ENCODE measurements at places on chromosomes 16 and 17.

- peak; percentile 69 for DNase-seq
Observed at GRCh38 chr16:65833171-65833871, 533.2 kb upstream of the CDH5 start.

DNA sequence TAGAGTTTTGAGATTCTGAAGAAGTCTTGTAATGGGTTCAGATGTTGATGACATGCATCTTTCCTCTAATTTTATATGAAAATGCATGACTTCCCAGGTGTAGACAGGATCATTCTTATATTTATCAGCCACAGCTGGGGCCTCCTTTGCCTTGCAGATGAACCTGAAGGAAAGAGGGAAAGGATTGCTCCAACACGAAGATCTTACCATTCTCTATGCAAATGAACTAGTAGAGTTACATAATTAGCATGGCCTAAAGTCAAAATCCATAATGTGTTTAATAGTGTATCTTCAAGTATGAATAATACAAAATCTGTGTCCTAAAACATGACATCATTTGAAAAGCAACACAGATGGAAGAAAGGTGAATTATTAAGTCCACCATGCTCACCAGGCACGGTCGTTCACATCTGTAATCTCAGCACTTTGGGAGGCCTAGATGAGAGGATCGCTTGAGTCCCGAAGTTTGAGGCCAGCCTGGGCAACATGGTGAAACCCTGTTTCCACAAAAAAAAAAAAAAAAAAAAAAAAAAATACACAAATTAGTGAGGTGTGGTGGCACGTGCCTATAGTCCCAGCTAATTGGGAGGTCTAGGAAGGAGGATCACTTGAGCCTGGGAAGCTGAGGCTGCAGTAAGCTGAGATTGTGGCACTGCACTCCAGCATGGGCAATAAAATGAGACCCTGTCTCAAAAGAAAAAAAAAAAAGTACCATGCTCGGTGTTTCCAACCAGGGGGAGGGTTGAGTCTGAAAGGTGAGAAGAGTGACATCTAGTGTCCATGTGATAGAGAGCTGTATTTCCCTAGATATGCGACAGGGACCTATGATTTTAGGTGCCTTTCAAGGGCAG lies 6.3 kb downstream of the VWA3A start:
- DNase-seq: peak; percentile 60

DNA sequence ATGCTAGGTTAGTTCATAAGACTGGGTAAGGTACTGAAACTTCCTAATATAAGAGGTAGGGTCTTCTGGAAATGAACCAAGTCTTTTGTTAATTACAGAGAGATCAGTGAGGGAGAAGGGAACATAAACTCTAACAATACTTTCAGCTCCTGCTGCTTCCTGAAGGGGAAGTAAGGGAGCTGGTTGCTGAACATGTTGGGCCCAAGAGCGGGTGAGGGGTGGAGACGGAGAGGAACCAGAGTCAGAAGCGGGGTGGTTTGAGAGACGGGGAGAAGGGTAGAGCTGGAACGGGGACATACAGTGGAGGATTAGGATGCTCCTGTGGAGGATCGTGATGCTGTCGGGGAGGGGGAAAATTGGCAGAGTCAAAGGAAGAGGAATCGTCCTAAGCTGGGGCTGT lies 11.5 kb upstream of the ZNF747 start:
- no peak for DNase-seq

DNA sequence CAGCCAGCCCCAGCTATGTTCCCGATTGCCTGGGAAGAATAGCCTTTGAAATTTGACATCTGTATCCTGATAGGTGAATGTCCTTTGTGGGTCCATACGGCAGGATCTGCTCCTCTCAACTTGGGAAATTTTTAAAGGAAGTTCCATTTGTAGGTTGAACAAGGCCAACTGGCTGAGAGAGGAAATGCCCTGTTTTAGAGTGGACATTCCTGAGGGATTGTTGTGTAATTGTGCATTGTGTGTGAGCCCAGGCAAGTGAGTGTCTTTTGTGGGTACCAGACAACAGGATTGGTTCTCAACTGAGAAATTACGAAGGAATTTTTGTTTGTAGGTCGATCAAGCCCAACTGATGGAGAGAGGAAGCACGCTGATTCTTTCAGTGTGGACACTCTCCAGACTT lies 2.6 kb upstream of the CPHXL2 start:
- no peak for DNase-seq

GRCh38 chr17:30961209-30962188 lies 9.3 kb upstream of the RNF135 start:
- DNase-seq: no peak

- DNase-seq: peak; percentile 12
Observed at GRCh38 chr16:1614456-1615102, 2.4 kb downstream of the CRAMP1 start.

DNA sequence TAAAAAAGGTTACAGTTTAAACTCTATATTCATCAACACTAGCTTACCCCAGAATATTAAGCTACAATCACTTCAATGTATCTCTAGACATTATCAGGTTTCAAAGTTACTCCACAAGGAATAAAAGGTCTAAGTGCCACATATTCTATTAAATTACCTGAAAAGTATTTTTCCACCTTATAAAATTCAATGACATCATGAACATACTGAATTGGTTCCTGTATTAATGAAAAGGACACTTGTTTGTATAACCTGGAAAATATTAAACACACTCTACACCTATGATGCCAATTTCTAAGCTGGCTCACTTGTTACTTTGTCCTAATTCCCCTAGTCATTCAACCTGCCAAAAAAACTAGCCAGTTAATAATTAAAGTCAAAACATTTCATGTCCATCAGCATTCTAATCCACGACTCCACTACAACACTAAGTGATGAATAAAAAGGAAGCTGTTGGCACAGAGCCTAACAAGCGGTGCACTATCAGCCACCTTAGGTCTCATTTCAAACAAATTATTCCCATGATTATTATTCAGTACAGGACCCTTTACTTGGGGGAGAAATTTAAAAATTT lies 12.2 kb downstream of the MED13 start:
- DNase-seq: no peak

- no peak for DNase-seq
Observed at GRCh38 chr16:67026570-67026969, 2.4 kb upstream of the CBFB start.

- DNase-seq: peak; percentile 3
Observed at GRCh38 chr16:61295311-61295710, 740.9 kb downstream of the CDH8 start.

DNA sequence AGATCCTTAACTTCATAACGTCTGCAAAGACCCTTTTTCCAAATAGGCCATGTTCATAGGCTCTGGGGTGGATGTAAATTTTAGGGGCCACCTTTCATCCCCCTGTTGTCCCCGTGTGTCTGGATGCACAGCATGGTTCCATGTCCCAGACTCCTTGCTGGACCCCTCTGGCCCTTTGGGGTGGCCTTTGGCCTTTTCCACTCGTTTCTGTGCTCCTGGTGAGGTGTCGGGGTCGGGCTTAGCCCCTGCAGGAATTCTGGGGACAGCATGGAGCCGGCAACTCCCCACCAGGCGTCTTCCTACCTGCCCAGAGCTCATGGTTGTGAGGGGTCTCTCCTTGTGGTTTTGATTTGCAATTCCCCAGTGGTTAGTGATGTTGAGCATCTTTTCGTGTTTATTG lies 183.5 kb downstream of the SEC14L1 start:
- DNase-seq: no peak

DNA sequence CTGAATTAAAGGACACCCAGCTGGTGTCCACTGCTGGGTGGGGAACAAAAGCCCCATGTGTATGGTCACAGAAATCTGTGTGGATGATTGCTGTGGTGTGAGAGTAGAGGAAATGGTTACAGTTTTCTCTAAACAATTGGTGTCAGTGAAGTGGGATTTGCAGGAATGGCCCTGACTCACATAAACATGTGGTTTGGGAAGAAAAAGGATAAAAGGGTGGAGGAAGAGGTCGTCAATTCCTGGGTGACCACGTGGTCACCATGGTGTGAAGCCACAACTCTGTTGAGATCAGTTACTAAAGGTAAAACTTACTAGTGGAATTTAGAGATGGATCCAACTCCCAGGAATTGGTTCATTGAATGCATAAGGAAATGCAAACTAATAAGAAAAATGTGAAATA lies 3.6 kb upstream of the TUBG2 start:
- no peak for DNase-seq

DNA sequence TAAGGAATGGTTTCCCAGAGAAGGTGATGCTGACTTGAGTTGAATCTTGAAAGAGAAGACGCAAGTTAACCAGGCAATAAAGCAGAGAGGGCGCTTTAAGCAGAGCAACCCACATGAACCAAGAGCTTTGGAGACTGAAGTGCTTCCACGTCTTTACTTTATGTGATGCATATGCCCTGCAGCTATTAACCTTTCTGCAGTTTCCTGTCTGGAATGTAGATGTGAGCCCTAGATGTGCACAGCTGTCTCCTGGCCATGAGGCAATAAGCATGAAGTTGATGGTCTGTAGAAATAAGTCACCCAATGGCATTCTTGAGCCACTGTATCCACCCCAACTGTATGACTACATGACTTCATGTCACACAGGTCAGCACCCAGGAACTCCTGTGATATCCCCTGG lies 5.7 kb upstream of the CHST4 start:
- peak; percentile 15 for DNase-seq

DNA sequence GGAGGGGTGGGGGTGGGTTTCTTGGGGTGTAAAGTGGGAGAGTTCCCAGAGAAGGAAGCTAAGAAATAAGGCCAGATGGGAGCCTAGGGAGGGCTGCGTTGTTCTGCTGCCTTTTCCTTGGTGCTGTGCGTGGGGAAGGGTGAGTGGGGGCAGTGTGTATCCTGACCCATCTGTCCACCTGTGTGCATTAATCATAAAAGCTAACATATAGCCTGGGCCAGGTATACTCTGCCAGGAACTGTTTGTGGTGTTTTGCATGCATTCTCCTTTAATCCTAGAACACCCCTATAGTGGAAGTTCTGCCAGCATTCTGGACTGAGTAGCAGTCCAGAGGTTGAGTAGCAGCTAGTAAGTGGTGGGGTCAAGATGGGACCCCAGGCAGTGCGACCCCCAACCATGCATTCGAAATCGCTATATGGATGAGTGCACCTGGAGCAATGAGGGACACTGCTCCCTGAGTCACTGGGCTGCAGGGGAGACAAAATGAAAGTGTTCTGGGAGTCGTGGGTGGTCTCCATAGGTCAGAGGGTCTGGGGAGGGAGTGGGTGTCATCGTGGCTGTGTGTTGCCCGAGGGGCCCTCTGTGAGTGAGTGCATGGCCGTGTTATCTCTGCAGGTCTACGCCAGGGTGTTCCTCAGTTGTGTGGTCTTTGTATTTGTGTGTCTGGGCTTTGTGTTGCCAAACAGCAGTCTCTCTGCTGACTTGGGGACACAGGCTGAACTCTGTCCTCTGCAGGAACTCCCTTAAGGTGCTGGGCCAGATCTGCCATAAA lies 1.3 kb downstream of the ERBB2 start:
- DNase-seq: peak; percentile 7

DNA sequence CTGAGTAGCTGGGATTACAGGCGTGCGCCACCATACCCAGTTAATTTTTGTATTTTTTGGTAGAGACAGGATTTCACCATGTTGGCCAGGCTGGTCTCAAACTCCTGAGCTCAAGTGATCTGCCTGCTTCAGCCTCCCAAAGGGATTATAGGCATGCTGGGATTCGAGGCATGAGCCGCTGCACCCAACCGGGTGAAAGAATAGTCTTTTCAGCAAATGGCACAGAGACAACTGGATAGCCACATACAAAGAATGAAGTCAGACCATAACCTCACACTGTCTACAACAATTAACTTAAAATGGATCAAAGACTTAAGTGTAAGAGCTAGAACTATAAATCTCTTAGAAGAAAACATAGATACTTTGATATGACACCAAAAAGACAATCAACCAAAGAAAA lies 67.6 kb downstream of the TBC1D16 start:
- DNase-seq: no peak

DNA sequence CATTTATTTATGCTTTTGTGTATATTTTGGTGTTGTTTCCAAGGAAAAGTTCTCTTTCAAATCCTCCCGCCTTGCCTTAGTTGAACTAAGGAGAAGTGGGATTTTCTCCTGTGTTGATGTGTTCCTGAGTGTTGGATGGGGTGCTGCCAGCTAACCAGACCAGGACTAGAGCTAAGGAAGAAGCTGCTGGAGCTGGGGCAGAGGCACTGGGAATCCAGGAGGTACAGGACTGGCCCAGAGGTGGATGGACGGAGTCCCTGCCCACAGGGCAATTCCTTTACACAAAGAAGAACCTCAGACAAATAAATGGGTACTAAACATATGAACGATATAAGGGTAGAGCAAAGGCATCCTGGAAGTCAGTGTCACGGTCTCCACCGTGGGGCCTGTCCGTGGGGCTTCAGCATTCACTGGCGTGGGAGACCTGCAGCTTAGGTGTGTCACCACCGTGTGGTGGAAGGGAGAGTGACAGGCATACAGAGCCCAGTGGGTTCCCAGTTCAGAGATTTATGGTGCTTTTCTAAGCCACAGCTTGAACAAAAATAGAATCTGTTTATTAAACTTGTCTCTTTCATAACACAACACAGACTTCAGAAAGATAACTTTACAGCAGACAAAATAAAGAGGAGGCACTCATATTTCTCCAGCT lies 270.7 kb downstream of the NTN1 start:
- peak; percentile 39 for DNase-seq

DNA sequence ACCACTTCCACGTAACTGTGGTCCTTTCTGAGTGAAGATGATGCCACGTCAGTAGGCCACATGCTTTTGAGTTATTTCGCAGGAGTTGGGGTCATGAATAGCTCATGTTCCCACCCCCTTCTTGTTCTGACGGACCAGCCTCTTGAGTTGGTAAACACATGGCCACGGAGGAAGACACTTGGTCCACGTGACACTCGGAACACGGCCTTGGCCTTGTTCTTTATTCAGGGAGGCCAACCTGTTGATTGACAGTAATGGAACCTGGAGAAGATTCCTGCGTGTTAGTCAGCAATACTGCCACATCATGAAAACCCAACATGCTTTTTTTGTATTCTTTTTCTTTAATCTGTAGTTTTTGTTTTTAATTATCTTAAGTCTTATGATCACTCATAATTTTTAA lies 56.3 kb downstream of the SEC14L1 start:
- no peak for DNase-seq

- DNase-seq: no peak
Observed at GRCh38 chr16:22013486-22013885, 5.6 kb downstream of the MOSMO start.

DNA sequence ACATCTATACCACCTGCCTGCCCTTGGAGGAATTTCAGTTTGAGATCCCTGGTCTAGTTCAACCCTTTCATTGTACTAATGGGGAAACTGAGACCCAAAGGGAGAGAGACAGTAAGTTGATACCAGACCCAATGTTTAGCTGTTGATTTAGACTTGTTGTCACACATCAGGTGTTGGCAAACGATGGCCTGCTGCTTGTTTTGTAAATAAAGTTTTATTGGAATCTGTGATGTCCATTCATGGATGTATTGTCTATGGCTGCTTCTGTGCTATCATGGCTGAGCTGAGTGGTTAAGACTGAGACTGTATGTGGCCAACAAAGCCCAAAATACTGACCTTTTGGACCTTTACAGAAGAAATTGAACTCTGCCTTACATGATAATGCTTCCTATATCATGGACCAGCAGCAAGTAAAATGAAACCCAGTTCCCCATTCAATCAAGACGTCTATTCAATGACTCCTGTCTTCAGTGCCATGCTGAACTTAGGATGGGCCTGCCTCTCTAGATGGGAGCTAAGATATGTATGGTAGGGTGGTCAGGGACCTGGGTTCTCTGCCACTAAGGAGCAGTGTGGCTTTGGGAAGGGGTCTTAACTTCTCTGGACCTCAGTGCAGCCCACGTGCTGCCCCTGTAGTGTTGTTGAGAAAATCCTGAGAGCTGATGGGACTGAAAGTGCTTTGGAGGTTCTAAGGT lies 111.0 kb downstream of the IRX5 start:
- no peak for DNase-seq
